ENCODE measurements at places on chromosomes 6 and 20.

GRCh38 chr6:139109558-139109957 lies 25.3 kb upstream of the HECA start:
- no peak for DNase-seq

- no peak for DNase-seq
Observed at GRCh38 chr6:15887491-15888461, 224.9 kb upstream of the DTNBP1 start.

DNA sequence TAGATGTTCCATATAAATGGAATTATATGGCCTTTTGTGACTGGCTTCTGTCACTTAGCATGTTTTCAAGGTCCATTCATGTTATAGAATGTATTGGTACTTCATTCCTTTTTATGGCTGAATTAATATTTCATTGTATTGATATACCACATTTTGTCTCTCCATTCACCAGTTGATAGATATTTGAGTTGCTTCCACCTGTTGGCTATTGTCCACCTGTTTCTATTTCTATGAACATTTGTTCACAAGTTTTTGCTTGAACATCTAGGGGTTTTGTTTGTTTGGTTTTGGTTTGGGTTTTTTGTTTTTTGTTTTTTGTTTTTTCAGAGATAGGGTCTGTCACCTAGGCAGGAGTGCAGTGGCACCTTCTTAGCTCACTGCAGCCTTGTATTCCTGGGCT lies 23.2 kb downstream of the WFDC3 start:
- DNase-seq = no peak

- DNase-seq = no peak
Observed at GRCh38 chr6:115830895-115831294, 229.8 kb downstream of the FRK start.

DNA sequence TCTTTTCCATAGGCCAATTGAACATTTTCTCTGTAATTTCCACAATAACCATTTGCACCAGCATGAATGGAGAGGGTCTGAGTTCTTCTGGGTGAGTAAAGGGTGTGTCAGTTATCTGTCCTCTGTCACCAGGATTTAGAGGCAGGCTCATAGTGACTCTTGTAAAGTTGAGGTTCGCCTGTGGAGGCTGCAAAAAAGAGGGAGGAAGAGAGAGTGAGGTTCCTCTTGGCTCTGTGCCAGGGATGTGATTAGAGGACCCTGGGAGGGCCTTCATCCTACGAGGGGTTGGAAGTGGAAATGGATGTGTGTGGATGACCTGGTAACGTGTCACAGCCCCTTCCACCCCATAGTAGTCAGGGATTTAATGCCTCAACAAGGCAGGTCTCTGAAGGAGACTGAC lies 242.0 kb downstream of the ESR1 start:
- DNase-seq = no peak

DNA sequence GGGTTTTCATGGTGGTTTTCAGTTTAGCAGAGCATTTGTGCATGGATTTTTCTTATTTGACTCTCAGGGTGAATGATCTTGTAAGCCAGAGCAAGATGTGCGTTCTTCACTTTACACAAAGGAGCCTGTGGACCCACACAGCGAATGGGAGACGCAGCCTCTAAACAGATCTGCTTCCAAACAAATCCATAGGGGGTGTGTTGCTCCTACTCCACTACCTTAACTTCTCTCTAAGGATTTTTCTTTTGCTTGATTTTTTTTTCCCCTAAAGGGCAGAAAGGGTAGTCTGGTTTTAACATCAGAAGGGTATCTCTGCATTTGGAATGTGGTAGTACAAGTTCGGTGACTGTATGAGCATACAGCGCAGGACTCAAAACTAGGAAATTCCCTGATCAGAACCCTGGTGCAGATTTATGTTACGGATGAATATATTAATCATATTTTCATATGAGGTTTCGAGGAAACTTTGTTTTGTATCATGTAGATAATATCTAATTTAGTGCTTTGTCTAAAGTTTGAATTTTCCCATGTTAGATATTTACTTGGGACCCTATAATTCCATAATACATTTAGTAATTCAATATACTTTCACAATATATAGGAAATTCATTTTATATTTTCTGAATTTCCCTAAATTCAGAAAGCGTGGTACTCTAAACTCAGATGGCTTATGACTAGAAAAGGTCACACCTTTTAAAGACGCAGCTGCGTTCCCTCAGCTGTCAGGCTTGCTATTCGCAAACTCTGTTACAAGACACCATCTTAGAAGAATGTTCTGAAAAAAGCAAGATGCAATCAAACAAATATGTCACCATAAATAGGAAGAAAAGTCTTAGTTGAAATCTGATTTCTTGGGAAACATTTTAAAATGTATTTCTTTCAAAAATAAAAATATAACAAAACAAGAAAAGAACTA lies 196.9 kb downstream of the TMEM242 start:
- no peak for DNase-seq
